Foreskin melanocyte (primary cell): ENCODE measurements at places on chromosomes 5 and 9.

DNA sequence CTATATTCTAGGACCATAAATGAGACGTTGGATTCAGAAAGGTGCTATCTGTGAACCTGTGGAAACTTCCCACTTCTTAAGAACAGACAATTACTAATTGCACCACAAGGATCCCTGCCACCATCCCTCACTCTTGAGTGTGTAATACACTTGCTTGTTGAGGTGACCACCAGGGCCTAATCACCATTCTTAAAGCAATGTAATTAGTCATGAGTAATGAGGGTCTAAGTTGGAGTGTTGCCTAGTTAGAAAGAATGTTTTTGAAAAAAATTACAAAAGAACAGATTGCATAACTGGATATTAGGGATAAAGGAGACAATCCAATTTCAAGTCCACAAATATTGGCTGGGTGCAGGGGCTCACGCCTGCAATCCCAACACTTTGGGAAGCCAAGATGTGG is 56.9 kb upstream of the TRIO start:
- no peak for DNase-seq

GRCh38 chr9:92121265-92121664 is 6.1 kb upstream of the SPTLC1 start:
- no peak for DNase-seq

GRCh38 chr9:13266167-13266566 is 13.3 kb downstream of the MPDZ start:
- no peak for DNase-seq

DNA sequence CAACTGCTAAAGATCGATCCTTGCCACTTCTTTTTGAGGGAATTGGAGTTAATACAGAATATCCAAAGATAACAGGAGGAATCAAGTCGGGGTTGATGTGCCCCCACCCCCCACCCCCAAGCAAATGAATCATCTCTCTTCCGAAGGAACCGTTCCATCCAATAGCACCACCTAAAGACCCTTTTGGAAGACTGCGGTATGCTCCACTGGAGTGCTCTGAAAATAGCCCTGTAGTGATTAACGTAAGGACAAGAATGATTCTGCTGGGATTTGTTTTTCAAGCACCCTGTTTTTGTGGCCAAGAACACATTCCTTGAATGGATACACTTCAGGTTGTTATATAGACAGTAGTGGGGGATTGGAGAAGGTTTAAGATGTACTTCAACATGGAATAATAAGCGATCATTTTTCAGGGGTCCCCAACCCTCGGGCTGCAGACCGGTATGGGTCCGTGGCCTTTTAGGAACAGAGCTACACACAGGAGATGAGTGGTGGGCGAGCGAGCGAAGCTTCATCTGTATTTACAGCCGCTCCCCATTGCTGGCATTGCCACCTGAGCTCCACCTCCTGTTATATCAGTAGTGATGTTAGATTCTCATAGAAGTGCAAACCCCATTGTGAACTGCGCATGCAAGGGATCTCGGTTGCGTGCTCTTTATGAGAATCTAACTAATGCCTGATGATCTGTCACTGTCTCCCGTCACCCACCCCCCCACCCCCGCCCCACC is 44.5 kb upstream of the TMEM252 start:
- DNase-seq, result no peak

DNA sequence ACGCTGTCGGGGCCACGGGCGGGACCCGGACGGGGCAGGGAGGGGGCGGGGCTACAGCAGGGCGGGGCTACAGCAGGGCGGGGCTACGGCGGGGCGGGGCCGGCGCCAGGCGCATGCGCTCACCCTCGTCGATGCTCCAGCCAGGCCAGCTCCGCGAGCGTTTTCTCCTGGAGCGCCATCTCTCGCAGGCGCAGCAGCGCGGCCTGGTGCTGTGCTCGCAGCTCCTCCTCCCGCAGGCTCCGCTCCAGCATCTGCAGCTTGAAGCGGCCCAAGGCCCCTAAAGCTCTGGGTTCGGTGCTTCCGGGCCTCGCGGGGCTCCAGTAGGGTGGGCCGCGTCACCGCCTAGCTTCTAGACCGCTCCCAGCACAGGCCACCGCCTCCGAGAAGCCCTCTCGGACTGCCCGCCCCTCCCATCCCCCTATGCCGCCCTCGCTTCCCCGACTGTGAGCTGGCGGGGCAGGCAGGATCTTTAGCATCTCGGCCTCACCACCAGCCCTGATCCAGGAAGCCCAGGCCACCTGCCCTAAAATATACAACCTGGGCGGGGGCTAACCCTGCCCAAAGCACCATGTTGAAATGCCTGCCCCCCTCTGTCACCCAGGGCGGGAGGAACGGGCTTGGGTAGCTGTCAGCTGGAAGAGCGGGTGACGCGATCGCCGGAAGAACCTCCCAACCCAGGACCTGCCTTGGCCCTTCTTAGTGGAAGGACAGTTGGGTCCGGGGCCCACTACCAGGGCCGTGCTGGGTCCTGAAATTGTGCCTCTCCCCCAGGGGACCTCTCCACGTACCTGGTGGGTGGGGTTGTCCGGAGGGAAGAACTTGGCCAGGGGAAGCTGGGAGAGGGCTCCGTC is 21.9 kb upstream of the QSOX2 start:
- peak; percentile 58 for DNase-seq

DNA sequence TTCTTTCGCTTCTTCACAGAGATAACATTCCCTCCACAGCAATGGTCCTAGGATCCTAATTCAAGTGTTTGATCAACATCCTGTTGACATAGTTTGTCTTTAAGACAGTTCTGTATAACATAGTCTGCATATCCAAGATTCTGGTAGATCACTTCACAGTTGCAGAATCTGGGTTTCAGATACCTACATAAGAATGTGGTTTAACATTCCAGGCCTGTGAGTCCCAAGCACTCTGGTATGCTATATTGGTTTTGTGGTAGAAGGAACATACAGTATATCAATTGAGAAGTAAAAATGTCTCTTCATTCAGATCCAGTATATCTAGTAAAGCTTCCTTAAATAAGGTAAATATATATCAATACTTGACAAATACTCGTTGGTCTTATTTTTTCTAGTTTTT is 914.2 kb upstream of the CDH6 start:
- peak; percentile 1 for DNase-seq

- no peak for DNase-seq
These were observed 533.4 kb downstream of the PDE4D start for GRCh38 chr5:59360130-59360555.

DNA sequence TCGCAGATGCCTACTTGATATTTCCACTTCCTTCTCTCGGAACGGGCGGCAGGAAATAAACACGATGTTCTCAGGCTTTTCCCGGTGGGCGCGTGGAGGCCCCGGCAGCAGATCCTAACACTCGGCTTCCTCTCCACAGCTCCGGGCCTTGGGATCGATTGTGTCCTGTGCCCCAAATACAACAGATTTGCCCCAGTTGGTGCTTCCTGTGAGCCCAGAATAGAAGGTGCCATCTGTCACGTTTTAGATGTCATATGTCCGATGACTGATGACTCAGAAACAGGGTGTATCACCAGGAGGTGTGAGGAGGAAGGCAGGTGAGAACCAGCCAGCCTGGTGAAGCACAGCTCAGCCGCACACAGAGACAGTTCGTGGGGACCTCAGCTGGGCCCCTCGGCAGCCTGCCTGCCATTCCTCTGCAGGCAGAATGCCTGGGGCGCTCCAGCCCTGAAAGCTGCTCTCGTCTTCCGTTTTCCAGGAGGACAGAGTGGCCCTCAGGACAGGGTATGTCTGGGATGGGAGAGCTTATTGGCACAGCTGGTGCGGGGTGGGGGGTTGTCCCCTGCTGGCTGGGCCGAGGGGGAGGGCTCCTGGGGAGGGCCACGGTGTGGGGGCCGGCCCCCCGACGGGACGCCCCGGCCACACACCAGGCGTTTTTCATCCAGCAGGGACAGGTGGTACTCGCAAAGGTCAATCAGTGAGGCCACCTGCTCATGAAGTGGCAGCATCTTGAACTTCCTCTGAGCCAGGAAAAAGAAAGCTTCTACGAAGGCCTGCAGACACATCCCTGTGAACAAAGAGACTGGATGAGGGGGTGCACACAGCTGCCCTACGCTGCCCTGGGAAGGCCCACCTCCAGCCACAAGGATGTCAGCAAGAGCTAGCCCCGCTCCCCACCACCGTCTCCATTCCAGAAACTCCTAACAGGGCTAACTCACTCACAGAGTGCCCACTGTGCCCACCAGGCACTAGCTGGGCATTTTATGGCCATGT is 171.0 kb downstream of the DAB2IP start:
- no peak for DNase-seq

- DNase-seq, result peak; percentile 54
These were observed 17.5 kb downstream of the TNIP1 start for GRCh38 chr5:151063142-151063989.

GRCh38 chr9:103999375-104000062 is 94.6 kb upstream of the SMC2 start:
- no peak for DNase-seq

- DNase-seq, result no peak
These were observed 10.3 kb upstream of the GPSM1 start for GRCh38 chr9:136316896-136317676.

DNA sequence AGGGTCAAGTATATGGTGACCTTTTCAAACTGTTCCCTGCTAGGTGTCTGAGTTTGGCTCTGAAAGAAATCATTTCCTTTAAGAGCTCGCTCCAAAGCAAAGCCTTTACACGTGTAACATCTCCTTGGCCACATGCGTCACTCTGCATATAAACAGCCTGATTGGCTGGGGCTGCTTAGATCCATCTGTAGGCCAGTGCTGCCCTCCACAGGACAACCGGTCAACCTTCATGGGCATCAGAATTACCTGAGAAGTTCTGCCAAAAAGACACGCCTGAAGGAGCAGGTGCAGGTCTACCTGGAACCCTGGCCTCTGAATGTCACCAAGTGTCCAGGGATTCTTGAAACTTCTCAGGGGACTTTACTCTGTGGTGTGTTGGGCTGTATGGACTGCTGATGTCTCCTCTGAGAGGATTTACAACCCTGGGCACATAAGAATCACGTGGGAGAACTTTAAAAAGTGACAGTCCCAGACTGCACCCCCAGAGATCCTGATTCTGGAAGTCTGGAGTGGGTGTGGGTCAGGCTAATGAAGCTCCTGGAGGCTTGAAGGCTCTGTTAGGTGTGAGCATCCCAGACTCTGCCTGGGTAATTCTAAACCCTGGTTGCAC is 497.6 kb downstream of the GADD45G start:
- DNase-seq, result no peak

DNA sequence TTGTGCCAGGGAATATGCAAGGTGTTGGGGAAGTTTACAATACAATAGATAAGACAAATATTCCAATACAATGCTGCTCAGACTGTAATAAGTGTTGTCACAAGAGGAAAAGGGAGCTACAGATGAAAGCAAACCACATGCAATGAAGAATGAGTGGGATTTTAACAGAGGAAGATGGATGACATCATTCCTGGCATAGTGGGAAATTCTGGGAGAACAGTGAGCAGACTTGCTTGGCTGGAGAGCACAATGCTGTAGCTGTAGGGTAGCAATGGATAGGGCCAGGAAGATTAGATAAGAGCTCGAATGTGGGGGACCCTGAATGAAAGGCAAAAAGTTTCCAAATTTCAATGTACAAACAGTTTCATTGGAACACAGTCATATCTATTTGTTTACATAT is 9.5 kb upstream of the DPYSL3 start:
- DNase-seq, result no peak

GRCh38 chr9:100714372-100715099 is 136.7 kb downstream of the CAVIN4 start:
- DNase-seq, result peak; percentile 35

DNA sequence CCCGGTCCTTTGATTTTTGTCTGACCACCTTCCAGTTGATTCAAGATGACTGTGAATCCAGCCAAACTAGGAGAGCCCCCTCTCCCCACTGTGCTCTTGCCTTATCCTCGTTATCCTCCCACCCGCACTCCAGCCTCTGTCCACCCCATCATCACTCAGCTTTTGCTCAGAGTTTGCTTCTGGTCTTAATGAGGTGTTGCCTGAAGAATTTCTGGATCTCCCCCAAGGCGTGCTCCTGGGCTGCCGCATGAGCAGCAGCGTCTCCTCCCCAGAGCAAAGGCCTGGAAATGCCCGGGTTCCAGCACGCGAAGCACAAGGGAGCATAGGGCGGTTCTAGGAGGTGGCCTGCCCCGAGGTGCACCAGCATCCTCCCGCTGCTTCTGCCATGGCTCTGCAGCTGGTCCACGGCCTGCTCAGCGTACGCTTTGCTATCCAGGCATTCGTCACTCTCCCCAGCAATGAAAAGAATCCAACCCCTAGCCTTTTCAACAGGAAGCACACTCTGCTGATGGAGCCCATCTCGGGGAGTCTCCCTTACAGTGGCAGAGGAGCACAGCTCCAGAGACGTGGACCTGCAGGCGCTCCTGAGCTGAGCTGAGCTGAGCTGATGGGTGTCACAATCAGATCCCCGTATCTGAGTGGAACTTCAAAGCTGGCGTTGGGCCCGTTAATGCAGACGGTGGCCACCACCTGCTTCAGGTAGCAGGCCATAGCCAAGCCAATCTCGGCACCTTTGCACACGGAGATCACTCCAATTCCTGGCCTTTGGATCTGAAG is 50.7 kb downstream of the BAAT start:
- DNase-seq, result no peak

GRCh38 chr5:178940569-178941360 is at the start of gene ZNF454:
TSS of gene ZNF454 (plus strand) at chr5:178941198. CDS start at chr5:178942792, 1,594 bp downstream.
- DNase-seq, result peak; percentile 10

DNA sequence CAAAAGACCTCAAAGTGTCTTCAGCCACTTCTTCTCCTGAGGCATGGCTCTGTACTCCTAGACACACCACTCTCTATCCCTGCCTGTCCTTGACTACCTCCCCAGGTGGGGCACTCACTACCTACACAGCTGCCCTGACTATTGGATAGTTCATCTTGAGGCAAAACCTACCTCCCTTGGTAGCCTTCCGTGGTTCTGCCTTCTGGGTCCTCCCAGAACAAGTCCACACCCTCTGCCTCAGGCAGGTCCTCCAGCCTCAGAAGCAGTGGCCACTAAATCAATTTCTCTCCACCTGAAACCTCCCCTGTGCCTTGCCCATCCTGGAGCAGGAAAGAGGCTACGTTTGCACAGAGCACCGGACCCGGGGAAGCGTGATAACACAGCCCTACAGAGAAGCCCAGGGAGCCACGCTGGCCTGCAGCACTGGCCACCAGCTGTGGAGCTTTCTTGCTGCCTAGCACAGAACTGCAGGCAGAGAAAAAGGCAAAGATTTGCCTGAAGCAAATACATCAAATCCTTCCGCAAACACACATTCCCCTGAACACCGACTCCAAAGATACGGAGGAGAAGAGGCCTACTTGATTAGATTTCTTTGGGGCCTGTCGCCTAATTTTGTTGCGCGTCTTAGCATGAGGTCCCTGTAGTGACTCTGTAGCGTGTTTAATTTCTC is 141.8 kb downstream of the C9orf50 start:
- no peak for DNase-seq

GRCh38 chr5:40084614-40085013 is 595.1 kb upstream of the PTGER4 start:
- DNase-seq, result no peak

GRCh38 chr5:168681556-168682183 is 102.5 kb upstream of the PANK3 start:
- DNase-seq, result no peak

GRCh38 chr5:6606884-6607558 is 25.8 kb downstream of the NSUN2 start:
- peak; percentile 91 for DNase-seq
